ENCODE measurements at places on chromosomes 7 and 10. TPM values are rescaled to one million over a fixed set of nuclear protein-coding genes. Genes with fewer than 3 reads are reported as not detected.

GNAT3 gene
- polyA plus RNA-seq, result 0.57 TPM

DNA sequence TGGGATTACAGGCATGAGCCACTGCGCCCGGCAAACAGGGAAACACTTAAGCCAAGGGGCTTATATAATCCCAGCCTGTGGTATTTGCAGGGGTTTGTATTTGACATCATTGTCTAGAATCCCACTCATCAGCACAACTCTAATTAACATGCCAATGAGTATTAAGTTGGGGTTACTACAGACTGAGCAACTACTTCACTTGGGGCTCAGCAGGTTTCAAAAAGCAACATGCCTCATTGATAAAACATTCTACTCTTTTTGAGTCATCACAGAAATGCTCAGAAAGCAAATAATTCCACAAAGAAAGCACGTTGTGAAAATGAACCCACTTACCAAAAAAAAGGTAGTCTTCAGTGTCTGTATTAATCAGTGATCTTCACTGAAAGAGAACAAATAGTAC, 236.9 kb upstream of the CELF2 start:
- H3K27ac ChIP-seq, result no peak overlapping the region
- no peak for DNase-seq
- no peak overlapping the region for H3K4me3 ChIP-seq
- no peaks in the 10 kb centered on the region for H3K4me1 ChIP-seq
- no peaks in the 10 kb centered on the region for H3K36me3 ChIP-seq

- H3K4me1 ChIP-seq, result no peaks in the 10 kb centered on the region
- H3K27ac ChIP-seq, result no peak overlapping the region
- no peak for DNase-seq
- H3K36me3 ChIP-seq, result no peaks in the 10 kb centered on the region
- H3K27me3 ChIP-seq, result no peaks in the 10 kb centered on the region
Observed at GRCh38 chr10:113801569-113801968, 50.1 kb downstream of the PLEKHS1 start.

DNA sequence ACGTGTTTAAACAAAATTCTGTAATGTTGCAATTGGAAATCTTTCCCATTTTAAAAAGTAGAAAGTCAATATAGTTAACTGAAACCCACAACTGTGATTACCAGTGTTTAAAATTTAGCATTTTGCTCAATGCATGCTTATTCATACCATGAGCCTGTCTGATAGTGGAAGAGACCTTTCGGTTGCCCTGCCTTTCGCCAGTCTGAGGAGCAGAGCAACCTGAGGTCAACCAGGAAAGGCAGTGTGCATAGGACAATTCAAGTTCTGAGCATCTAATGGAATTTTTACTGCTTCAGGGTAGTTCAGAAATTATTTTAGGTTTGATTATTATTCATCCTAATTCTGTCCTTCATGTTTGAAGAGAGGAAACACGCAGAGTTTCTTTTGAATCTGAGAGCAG, 100.8 kb downstream of the CUBN start:
- H3K27me3 ChIP-seq, result no peaks in the 10 kb centered on the region
- H3K27ac ChIP-seq, result no peak overlapping the region
- H3K36me3 ChIP-seq, result peaks cover 7% of the 10 kb centered on the region
- H3K4me3 ChIP-seq, result no peak overlapping the region
- DNase-seq, result no peak

- H3K4me1 ChIP-seq, result no peaks in the 10 kb centered on the region
- H3K4me3 ChIP-seq, result no peak overlapping the region
Observed at GRCh38 chr10:82221601-82222149, 346.7 kb downstream of the NRG3 start.

- H3K27me3 ChIP-seq, result no peaks in the 10 kb centered on the region
- no peak overlapping the region for H3K4me3 ChIP-seq
- peaks cover 8% of the 10 kb centered on the region for H3K36me3 ChIP-seq
- peaks cover 2% of the 10 kb centered on the region for H3K4me1 ChIP-seq
- peak overlapping the region; percentile 25 for H3K27ac ChIP-seq
- peak; percentile 13 for DNase-seq
Observed at GRCh38 chr7:27745064-27745583, 5.2 kb downstream of the TAX1BP1 start.

DNA sequence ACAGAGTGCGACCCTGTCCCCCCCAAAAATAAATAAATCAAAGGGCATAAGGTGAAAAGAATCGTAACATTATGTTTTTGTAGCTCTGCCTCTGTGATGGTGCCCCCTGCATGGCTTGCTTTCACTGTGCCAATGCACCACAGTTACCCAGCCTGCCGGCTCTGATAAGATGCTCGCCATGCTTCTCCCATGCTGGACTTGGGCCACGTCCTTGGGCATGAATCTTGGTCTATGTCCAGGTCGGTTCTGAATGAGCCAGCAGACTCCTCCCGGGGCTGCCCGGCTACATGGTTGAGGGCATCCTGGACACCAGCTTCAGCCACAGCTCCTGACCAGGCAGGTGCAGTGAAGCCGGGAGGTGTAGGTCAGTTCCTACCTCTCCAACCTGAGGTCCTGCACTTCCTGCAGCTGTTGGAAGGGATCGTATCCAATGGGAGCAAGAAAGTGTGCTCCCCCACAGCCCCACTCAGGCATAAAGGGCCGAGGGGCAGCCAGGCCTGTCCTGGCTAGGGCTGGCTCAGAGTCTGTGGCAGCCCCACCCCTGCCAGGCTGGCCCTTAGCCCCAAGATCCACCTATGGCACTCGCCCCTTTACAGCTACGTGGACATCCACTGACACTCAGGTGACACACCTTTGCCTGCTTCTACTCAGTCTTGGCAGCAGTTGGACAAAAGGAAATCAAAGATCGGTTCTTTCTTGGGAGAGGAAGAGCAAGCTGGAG, 34.1 kb downstream of the CHST3 start:
- peak; percentile 38 for DNase-seq
- no peak overlapping the region for H3K4me3 ChIP-seq
- peaks cover 15% of the 10 kb centered on the region for H3K4me1 ChIP-seq
- no peaks in the 10 kb centered on the region for H3K27me3 ChIP-seq

DNA sequence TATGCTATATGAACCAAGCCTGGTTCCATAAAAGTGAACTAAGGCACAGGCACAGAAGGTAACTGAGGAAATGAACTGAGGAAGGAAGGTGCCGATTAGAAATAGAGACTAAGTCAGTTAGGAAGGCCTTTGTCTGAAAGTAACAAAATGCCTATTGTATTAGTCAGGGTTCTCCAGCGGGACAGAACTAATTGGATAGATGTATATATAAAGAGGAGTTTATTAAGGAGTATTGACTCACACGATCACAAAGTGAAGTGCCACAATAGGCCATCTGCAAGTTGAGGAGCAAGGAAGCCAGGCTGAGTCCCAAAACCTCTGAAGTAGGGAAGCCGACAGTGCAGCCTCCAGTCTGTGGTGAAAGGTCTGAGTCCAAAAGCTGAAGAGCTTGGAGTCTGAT, 13.9 kb upstream of the PLXNA4 start:
- H3K4me3 ChIP-seq, result no peak overlapping the region
- no peak for DNase-seq
- no peaks in the 10 kb centered on the region for H3K4me1 ChIP-seq
- H3K27ac ChIP-seq, result no peak overlapping the region

Measured in large intestine (tissue), 12 donors.